SHP77 treated with DMSO at 0.1 percent for 48 hours (cell line): ENCODE measurements at places on chromosomes 6 and 20.

DNA sequence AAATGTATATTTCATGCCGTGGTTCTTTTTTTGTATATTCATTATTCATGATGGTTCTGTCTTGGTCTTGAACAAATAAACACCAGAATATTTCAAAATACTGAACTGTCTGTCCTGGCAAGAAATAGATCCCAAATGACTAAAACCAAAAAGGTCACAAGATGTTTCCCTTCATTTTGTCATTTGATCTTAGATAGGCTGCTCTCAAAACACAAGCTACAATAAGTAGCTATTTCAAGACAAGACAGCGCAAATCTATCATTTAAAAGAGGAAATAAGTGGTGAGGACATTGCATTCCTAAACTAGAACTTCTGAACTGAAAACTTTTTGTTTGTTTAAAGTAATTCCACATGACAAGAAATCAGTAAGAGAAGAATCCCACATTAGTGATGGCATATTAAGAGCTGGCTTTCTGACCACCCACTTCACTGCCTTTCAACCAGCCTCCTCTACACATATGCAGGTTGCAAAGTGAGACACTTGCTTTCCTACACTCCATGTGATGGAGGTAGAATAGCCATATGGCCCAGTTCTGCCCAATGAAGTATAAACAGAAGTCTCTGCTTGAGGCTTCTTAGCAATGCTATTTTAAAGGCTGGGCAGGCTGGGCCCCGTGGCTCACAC, 54.4 kb upstream of the CCDC28A start:
- no peak for DNase-seq

DNA sequence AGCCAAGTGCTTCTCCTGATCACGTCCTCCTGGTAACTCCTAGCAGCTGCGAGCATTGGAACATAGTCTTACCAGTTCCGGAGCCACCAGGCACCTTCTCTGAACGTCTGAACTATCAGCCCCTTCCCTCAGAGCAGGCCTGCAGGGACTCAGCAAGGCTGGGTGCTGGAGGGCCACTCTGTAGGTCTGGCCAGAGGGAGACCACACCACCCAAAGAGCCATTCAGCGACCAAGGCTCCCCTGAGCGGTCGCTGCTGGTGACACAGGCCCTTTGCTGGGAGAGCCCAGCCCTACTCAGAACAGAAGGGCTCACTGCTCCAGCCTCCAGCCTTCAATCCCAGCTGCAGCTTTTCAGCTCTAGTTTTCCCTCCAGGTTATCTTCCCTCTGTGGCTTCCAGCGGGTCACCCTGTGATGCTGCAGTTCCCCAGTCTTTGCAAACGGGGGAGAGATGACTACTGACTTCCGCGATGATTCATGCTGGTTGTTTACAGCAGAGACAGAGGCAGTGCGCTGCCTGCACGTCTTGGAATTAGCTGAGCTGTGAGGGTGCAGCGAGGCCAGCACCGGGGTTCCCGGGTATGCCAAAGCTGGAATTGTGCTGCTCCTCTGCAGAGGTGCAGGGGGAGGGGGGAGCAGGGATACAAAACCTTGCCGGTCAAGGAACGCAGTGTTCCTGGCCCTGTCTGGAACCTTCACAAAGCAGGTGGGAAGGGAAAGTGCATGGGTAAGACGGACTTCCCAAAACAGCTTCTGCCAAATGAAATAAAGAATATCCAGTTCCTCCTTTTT, 161.4 kb downstream of the LY86 start:
- DNase-seq: peak; percentile 67

DNA sequence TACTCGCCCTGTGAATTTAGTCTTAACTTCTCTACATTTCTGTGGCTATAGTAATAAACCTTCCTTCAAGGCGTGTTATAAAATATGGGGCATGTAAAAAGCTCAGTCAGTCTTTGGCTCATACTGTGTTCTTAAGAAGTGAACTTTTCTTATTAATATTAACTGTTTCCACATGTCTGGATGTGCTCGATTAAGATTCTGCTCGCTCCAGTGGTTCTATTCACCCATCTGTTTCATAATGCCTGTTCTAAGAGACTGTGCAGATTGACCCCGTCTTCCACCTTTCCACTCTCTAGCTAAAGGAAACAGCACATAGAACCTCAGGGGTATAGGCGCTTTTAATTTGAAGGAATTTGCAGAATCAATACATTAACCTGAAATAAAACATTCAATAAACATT, 99.9 kb downstream of the L3MBTL3 start:
- no peak for DNase-seq

DNA sequence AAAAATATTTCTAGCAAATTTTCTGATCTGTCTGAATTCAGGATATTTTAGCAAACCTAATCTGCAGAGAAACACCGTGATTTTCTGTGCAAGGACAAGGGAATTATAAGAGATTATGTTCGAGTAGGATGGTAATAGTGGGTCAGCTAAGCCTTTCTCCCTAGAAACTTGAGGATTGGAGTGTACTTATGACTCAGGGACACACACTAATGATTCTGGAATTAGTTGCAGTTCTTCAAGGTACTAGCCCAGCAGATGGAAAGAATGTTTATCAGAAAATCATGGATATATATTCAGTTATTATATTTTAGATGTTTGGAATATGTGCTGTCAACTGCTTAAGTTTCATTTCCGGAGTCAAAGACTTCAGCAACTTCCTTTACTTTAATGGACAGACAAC, 177.1 kb upstream of the MAP3K7 start:
- no peak for DNase-seq

DNA sequence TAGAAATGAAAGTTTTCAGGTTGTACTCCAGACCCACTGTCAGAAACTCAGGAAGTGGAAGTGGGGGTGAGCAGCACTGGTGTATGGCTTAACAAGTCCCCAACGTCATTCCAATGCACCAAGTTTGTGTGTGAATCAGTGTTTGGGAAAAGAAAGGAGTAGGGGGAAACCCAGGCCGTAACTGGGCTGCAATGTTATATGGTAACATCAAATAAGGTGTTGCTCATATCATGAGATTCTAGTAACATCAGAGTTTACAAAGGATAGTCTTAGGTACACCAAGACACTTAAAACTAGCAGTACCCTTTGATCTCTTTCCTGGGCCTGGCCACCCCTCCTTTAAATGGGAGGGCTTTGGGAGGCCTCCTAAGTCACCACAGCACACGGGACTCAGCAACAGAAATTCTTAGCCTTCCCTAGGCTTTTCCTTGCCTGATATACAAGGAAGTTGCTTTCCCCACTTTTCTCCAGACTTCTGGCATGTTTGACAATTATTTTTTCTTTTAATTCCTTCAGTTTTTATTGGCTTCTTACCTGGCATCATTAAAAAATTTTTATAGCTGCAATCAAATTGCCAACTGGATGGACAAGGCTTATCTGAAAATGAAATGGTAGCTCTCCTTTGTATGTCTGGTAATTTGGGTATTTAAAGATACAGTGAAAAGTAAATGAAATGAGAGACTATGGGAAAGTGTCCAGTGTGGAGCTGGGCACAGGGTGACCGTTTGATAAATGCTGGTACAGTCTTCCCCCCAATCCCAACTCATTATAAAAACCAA, 15.1 kb downstream of the E2F3 start:
- no peak for DNase-seq

- no peak for DNase-seq
These were observed 77.5 kb upstream of the LTV1 start for GRCh38 chr6:143765422-143766184.

DNA sequence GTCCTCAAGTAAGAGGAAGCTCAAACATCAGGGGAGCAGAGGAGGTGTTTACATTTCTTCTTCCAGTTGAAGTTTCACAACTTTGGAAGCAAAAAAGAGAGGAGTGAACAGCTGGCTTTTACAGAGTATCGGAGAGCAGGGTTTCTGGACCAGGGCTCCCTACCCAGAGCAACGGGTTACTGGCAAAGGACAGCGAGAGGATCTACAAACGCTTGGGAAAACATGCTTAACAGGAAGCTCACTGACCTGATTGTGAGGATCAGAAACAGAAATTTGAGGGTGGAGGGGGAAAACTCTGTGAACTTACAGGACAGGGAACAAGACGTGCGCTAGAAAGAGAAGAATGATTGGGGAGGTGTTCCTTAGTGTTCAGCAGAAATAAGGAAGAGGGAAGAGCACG, 85.7 kb upstream of the TAB2 start:
- no peak for DNase-seq

DNA sequence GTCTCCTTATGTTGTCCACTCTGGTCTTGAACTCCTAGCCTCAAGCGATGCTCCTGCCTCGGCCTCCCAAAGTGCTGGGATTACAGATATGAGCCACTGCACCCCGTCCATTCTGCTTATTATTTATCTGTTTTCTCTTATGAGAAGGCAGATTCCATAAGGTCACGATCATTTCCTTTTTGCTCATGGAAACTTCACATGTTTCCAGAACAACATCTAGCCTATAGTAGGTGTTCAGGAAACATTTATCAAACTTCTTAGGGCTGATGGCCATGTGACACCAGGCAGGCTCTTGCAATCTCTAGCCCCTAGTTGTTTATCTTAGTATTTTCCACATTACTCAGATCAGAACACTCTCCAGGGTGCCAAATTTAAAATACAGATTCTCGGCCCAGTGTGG, 61.2 kb downstream of the ZFP64 start:
- DNase-seq: no peak

DNA sequence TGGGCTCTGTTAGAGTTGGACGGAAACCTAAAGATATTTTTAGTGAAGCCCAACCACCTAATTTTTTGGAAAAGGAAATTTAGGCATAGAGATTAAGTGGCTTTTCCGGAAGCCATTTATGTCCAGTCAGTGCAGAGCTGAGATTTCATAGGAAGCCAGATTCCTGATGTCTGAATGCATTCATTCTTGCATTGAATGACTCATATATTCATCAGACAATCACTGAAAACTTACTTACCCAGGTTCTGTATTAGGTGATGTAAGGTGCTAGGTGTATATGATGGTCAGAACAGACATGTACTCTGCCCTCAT, 4.1 kb downstream of the SH3BGRL2 start:
- DNase-seq: no peak

- no peak for DNase-seq
These were observed 529.6 kb downstream of the ADGRB3 start for GRCh38 chr6:69164564-69165229.
